DMS 273 treated with DMSO at 0.1 percent for 48 hours (cell line): ENCODE measurements at places on chromosomes 4 and X.

- DNase-seq = no peak
Observed at GRCh38 chr4:168666531-168666930, 169.7 kb downstream of the PALLD start.

DNA sequence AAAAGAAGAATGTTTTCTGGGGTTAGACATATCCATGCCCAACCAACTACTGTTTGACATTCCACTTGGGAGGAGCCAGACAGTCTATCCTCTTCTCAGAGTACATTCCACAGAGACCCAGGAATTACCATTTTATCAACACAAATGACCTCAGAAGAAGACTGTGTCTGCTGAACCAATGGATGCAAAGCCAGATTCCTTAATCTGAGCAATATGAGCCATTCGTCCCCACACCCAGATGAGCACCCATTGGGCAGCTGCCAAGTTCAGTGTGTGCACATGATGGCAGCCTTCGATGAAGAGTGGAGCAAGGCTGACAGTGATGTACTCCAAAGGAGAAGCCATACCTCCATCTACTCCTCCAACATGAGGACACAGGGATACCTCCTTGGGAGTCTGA, 111.3 kb downstream of the ZNF674 start:
- no peak for DNase-seq

DNA sequence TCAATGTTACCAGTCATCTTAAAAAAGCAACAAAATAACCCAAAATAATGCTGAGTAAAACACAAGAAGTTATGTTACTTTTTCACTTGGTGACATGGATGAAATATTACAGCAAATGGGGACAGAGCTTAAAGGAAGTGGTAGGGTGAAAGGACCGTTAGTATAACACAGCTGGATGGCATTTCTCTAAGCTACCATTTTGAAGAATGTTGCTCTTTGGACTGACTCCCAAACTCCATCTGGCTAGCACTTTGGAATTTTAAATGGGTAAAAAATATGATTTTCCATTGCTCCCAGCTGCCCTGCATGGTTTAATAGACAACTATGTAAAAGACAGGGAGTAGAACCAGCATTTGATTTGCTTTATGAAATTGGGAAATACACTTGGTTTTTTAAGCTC, 27.6 kb downstream of the CLCN5 start:
- DNase-seq = no peak

GRCh38 chrX:32268207-32268606, 943.1 kb downstream of the DMD start:
- DNase-seq = no peak

DNA sequence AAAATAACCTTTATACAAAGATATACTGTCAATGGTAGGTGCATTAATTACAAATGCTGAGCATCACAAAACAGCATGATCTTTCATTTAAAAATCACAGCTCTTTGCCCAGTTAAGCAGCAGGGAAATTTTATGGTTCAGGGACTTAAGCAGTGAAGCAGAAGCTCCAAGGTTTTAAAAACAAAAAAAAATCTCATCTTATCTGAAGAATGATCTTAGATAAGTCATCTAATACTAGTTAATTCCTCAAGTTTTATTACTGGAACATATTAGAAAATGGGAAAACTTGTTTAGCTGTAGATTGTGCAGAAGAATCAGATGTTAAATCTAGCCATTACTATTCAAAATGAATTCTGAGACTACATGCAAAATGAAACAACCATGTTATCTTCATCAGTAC, 289.9 kb downstream of the GASK1B start:
- no peak for DNase-seq
